SIG-M5 (cell line): ENCODE measurements at places on chromosomes 6 and 20.

- no peak for DNase-seq
Measured at GRCh38 chr6:130848945-130849344, 21.7 kb downstream of the SMLR1 start.

DNA sequence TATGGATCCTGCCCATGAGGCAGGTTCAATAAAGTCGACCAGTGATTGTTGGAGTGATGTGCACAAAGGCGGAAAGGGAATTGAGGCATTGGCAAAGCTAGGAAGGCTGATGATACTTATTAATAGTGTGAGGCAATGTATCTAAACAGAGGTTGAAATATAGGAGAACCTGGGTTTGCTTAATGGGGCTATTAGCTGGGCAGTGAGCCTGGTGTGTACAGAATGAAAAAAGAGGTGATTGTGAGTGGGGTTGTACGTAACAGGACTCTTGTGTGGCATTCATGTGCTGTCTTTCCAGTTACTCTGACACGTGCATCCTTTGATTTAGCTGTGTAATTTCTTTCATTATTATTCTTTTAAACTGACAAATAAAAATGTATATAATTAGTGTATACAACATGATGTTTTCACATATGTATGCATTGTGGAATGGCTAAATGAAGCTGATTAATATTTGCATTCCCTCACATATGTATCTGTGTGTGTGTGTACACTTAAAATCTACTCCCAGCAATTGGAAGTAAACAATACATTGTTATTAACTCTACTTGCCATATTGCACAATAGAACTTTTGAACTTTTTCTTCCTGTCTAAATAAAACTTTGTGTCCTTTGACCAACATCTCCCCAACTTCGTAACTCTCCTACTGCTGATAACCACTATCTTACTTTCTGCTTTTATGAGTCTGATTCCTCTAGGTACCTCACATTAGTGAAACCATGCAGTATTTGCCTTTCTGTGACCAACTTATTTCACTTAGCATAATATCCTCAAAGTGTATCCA lies 220.5 kb upstream of the SLC35B3 start:
- DNase-seq: no peak

DNA sequence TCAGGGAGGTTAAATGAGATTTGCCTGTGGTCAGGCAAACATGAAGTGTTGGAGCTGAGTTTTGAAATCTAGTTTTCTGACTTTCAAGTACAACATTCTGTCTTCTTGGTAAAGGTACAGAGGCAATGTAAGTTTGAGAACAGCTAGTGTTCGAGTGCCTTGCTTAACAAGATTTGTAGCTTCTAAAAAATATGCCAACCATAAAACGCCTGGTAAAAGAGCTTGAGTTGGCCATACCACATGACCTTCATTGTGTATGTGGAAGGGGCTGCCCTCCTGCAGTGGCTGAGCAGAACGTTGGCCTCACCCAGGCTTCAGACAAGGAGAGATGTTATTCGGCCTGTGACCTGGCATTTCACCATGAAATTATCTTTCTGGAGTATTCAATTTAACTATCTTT lies 86.5 kb downstream of the MAP7 start:
- no peak for DNase-seq

GRCh38 chr6:1113916-1114540 lies 197.9 kb upstream of the FOXQ1 start:
- DNase-seq: no peak

DNA sequence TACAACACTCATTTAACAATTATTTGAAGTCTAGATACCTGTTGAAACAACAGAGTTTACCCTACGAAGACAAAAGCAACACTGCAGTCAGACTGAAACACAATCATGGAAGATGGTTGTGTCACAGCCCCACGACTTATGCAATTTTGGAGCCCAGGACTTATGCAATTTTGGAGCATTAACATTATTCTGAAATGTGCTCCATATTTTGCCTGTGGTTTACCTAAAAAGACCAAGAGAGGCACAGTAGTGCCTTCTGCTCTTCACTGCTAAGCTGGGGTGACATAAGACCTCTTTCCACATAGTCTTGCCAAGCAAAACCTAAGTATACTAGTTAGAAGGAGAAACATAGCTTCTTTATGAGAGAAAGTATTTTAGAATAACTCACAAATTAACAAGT lies 216.5 kb downstream of the PTPRK start:
- DNase-seq: peak; percentile 60

DNA sequence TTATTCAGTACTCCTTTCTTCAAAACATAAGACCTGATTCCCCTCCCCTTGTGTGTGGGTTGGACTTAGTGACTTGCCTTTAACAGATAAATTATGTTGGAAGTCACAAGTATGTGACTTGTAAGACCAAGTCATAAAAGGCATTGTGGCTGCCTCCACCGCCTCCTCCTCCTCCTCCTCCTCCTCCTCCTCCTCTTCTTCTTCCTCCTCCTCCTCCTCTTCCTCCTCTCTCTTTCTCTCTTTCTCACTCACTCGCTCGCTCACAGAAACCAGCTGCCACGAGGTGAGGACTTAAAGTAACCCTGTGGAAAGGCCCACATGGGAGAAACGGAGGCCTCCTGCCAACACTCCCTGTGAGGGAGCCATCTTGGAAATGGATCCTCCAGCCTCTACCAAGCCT lies 64.0 kb downstream of the NCR2 start:
- no peak for DNase-seq

DNA sequence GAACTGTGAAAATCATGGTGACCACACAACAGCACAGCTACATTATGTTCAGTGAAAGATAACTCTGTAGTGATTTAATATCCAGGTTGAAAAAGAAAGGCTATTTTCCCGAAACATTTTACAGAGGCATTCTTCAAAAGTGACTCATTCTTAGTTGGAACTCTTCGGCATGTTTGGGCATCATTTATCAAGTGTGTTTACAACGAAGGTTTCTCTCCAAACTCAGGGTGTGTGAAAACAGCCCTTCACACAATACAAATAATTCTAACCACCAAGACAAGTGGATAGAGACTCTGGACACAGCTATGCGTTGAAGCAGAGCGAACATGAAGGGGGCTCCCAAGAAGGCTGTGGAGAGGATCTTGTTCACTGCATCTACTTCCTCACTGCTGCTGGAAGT lies 57.6 kb downstream of the CBLN4 start:
- DNase-seq: no peak

DNA sequence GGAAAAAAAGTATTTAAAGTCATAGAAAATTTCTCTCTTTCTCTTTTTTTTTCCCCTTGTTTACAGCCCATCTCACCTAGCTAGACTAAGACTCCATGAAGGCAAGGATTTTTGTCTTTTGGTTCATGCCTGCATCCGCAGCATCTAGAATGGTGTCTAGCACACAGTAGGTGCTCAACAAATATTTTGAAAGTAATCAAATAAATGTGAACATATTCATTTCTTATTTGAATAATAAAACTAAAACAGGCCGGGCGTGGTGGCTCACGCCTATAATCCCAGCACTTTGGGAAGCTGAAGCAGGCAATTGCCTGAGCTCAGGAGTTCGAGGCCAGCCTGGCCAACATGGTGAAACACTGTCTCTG lies 4.7 kb upstream of the ZNF341 start:
- DNase-seq: no peak

GRCh38 chr6:117870486-117871242 lies 36.4 kb upstream of the SLC35F1 start:
- no peak for DNase-seq

DNA sequence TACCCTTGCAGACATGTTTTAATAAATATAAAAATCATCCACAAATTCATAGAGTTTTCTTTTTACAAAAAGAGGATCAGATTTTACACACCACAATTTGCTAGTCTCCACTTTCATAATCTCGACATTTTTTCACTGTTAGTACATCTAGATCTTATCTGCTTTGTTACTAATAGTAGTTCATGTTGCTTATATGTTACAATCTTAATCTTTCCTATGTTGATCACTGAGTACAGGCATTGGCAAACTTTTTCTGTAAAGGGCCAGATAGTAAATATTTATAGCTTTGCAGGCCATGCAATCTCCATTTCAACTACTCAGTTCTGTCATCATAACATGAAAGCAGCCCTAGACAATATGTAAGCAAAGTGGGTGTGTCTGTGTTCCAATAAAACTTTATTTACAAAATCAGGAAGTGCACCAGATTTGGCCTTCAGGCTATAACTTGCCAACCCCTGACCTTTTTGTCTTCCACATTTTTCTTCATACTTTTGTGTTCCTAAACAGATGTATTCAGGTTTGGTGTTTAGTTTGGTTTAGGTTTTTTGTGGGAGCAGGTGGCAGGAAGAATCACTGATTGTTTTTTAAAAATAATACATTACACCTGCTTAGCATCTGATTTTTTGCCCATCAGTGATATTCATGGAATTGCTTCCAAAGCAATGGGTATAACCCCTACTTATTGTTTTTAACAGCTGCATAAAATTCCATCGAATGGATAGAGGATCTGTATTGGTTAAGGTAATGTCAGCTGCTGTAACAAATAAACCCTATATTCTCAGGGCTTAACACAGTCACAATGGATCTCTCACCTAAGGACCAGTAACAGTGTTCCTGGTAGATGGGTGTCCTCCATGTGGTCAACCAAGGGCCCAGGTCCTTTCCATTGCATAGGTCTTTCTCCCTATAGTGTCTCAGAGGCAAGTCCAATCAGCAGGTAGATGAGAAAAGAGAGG lies 61.2 kb downstream of the EYA2 start:
- no peak for DNase-seq

GRCh38 chr20:17653835-17654648 lies 28.0 kb downstream of the RRBP1 start:
- DNase-seq: no peak

GRCh38 chr6:96624957-96625356 lies 62.0 kb downstream of the FHL5 start:
- no peak for DNase-seq

GRCh38 chr20:20463933-20464374 lies 96.0 kb downstream of the INSM1 start:
- DNase-seq: no peak

GRCh38 chr6:38034274-38034914 lies 214.9 kb downstream of the ZFAND3 start:
- no peak for DNase-seq

- DNase-seq: no peak
Measured at GRCh38 chr6:123829302-123829953, 25.8 kb downstream of the NKAIN2 start.

GRCh38 chr6:134020071-134020470 lies 32.4 kb downstream of the SLC2A12 start:
- no peak for DNase-seq

GRCh38 chr6:88047510-88048150 lies at the start of gene SPACA1:
Gene SPACA1 (plus strand): TSS chr6:88047841. CDS start chr6:88047906, 65 bp downstream.
- no peak for DNase-seq

DNA sequence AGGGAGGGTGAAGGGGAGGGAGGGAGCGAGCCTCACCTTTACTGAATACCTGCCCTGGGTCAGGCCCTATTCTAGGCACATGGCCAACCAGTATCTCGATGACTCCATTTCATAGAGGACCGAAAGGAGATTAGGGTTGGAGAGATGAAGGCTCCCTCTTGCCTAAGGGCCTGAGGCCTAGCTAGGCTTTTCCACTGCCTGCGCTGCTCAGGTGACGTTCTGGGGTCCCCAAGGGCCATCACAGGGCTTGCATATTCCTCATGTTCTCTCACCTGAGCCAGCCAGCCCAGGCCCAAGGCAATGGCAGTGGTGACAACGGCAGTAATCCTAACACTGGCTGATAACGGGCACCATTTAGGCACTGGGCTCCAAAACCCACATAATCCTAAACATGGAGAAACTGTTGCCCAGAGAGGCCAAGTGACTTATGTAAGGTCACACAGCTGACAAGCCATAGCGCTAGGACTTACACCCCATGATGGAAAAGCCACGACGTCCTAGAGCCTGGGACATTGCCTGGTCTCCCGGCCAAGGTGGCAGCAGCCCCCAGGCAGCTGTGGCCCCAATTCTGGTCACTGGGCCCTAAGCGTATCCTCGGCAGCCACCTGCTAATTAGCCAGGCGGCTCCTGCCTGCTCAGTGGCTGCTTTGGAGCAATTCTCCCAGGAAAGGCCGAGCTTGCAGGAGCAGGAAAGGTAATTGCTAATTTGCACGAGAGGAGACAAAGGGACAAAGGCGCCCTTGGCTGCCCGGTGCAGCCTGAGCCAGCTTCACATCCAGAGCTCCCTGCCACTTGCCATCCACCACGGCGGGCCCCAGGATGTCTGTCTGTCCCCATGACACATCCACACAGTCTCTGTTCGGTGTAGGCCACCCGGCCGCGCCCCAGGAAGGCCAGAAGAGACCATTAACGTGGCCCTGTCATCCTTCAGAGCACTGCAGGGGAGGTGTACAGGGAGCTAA lies 21.5 kb downstream of the NOL4L start:
- DNase-seq: no peak

DNA sequence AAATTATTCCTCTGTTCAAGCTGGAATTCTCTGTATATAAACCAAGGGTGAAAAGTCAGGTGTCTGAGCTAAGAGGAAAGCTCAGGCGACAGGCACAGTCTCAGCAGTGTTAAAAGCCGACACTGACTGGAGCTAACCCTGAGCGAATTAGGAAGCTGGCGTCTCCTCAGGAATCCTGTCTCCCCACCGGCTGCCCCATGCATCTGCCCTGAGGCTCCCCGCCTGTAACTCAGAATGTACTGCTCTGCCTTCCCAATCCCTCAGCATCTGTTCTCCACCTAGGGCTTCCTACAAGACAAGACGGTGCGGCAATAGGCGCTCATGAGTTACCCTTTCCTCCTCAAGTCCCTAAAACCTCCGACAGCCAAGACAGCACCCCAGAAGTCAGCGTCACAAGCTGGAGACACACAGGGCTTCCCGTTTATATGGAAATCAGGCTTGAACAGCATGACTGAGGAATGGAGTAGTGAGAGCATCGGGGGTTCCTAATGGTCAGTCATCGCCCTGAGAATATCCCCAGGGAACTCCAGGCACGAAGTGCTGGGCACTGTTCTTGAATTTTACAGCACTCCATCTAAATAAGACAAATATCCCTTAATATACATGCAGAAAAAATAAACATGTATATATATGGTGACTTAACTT lies 33.5 kb downstream of the WDR27 start:
- DNase-seq: no peak

- no peak for DNase-seq
Measured at GRCh38 chr6:21158873-21159272, 434.7 kb upstream of the SOX4 start.
